Effector CD4-positive, alpha-beta T cell (primary cell): ENCODE measurements at places on chromosomes 1 and 21.

- DNase-seq, result no peak
These were observed 4.6 kb downstream of the CHI3L2 start for GRCh38 chr1:111232134-111232533.

GRCh38 chr1:182845894-182846293 lies 6.7 kb downstream of the DHX9 start:
- DNase-seq, result no peak

DNA sequence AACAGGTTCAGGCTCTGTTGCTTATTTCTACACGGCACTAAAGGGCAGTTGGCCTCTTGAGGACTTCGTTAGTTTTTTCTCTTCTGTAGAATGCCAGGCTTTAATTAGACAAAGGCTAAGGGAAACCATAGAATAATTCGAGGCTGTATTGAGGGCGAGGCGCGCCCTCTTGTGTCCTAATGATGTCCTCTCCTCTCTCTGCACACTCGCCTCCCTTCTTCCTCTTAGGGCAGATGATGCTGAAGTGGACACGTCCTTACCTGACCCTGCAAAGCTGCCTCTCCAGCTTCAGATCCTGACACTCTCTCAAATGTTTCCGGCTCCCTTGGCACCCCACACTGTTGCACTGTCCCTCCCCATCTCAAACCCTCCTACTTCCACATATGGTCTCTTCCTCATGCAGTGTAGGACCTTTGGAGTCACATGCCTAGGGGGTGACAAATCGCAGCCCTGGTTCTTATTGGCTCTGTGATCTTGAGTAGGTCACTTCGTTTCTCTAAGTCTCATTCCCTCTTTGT lies 1.9 kb upstream of the ZSCAN20 start:
- DNase-seq, result peak; percentile 16

DNA sequence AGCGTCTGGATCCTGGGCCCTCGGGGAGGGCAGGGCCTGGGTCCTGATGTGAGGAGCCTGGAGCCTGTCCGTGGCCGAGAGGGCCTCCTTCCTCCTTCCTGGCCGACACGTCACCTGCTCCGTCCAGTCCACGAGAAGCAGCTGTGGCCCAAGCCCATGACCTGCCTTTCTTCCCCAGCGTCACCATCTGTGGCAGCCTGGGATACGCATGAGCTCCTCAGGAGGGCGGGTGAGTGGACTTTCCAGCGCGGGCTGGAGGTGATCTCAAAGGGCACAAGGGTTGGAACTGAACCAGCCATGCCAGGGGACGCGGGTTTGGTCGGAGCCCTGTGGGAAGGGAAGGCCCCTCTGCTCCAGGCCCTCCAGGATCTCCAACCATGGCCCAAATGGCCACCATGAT lies 90.4 kb downstream of the DHRS3 start:
- no peak for DNase-seq

GRCh38 chr1:146031476-146031875 lies 9.9 kb upstream of the HJV start:
- no peak for DNase-seq

DNA sequence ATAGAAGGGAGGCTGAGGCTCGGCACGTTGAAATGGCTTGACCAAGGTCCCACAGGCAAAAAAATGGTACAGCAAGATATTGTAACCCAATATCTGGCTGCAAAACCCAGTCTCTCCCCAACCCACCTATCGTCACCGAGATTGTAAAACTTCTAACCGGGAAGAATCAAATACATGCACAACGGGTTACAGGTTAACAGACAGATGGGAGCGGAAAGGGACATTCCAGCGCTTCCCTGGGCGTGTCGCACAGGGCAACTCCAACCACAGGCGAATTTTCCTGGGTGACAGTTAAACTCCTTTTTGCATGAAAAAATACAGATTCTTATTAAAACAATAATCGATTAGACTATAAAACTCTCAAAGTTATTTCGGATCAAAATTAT lies 31.8 kb upstream of the JUN start:
- no peak for DNase-seq

GRCh38 chr1:89672489-89673183 lies 39.7 kb downstream of the LRRC8C start:
- DNase-seq, result no peak

GRCh38 chr1:43274804-43275180 lies 5.0 kb downstream of the TMEM125 start:
- DNase-seq, result no peak
